ENCODE measurements at places on chromosomes 7 and 10.

DNA sequence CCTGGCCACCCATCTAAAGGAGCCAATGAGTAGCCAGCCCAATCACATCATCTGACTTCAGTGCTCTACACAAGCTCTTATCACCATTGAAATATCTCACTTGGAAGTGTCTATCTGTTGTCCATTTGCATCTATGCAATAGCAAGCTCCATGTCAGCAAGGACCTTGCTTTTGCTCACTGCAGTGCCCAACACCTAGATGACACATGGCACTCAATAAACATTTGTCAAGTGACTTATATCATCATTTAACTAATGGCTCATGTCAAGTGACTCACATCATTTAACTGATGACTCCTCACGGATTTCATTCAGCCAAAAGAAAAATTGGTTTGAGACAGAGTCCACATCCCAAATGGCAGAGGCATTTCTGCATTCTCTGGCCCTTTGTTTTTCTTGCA, 92.9 kb upstream of the ADAM12 start:
- no peak for DNase-seq

DNA sequence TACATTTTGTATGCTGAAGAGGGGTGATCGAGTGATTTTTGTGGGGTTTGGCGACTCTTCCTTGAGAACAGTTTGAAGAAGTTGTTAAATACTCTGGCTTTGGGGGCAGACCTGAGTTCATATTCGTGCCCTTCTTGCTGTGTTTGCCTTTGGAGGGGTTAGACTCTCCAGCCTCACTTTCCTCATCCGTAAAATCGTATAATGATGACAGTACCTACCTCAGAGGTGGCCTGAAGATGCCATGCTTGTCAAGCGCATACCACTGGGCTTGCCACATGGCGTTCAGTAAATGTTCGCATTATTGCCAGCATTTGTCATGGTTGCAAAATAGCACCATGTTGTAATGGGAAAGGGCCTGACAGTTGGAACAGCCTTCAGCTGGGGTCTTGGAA, 1.3 kb downstream of the STK17A start:
- DNase-seq, result peak; percentile 13

DNA sequence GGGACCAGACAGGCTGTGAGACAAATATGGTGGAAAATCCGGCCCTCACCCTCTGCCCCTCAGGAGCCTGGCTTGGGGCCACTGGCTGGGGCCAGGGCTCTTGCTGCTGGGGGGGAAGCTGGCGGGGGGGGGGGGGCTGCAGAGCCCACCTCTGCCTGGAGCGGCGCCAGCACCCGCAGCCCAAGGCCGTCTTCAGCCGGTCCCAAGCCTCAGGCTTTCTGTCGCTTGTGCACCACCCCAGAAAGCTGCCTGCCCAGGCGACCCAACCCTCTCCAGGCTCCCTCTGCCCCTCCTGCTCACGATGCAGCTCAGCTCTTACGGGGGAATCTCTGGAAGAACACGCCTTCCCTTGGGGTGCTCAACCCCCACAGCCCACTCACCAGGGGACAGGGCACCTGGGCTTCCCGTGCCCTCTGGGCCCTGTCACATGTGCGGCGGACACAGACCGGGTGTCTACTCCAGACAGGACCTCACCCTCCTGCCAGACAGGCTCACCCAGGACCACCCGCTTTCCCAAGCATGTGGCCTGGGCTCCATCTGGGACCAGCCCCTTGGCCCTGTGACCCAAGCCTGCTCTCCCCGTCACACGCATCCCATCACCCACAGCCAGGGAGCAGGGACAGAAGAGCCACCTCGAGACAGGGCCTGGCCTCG, 43.9 kb downstream of the DPYSL4 start:
- DNase-seq, result no peak

DNA sequence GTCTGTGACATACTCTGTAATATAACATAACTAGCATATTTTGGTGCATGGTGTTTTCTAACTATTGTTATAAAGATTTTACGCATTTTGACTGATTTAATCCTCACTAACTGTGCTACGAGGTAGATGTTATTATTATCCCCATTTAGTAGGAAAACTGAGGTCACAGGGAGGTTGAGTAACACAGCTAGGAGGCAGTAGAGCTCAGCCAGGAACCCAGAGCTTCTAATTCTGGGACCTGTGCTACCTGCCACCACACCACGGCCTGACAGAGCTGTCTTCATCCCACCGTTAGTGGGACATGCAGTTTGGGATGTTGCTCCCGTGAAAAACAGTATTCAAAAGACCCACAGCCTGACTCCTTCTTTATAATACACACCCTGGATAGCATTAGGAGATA, 962.5 kb downstream of the CNTNAP2 start:
- no peak for DNase-seq

GRCh38 chr10:126210051-126210651, 178.1 kb downstream of the ADAM12 start:
- DNase-seq, result no peak

DNA sequence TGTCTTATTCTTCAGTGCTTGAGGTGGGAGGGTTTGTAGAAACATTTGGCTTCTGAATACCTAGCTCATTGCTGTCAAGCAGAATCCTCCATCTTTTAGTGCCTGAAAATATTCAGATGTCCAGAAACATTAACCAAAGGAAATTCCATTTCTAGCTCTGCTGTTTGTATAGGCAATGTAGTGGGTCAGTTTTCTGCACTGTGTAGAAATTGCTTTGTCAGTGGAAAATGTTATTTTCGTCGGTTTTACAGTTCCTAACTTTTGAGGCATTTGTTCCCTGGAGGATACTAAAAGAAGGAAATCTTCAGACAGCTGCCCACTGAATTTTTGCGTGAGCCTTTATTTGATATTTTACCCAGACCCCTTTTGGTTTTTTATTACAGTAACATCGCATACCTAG, 143.4 kb downstream of the TPST1 start:
- DNase-seq, result no peak

GRCh38 chr10:44990302-44990655, 10.4 kb upstream of the ZNF22 start:
- no peak for DNase-seq

GRCh38 chr7:40204581-40204980, 69.8 kb downstream of the SUGCT start:
- DNase-seq, result no peak

DNA sequence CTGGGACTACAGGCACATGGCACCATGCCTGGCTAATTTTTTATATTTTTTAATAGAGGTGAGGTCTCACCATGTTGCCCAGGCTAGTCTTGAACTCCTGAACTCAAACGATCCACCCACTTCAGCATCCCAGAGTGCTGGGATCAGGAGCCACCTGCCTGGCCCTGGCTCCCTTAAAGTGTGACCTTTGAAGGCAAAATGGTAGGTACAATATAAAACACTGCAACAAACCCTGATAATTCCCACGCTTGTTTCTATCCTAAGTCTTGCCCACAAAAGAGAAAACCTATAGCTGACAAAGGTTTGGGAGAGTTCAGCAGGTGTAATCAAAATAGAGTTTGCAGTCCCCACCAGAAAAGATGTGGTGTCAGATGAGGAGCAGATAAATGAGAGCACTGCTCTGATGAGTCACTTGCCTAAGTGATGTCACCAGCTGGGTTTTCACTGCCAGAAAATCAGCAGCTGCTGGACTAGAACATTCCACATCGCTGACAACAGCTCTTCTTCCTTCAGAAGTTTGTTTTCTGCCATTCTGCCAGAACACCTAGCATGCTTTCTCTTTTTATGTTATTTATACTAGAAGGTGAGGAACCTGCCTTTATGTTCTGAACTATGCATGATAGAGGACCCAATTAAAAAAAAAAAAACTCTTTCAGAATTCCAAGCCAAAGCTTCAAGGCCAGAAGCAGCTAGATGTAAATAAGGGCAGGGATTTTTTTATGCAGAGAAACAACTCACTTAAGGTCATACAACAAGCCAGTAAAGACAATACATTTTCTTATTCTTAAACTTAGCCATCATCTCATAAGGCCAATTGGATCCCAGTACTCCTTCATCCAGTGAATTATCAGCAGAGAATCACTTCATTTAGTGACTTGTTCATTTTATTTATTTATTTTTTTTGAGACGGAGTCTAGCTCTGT, 18.0 kb downstream of the PURB start:
- no peak for DNase-seq

GRCh38 chr7:11831736-11832495, at the start of gene THSD7A:
Gene THSD7A (minus strand): TSS chr7:11832198. CDS start chr7:11831946, 252 bp downstream.
- DNase-seq, result no peak

DNA sequence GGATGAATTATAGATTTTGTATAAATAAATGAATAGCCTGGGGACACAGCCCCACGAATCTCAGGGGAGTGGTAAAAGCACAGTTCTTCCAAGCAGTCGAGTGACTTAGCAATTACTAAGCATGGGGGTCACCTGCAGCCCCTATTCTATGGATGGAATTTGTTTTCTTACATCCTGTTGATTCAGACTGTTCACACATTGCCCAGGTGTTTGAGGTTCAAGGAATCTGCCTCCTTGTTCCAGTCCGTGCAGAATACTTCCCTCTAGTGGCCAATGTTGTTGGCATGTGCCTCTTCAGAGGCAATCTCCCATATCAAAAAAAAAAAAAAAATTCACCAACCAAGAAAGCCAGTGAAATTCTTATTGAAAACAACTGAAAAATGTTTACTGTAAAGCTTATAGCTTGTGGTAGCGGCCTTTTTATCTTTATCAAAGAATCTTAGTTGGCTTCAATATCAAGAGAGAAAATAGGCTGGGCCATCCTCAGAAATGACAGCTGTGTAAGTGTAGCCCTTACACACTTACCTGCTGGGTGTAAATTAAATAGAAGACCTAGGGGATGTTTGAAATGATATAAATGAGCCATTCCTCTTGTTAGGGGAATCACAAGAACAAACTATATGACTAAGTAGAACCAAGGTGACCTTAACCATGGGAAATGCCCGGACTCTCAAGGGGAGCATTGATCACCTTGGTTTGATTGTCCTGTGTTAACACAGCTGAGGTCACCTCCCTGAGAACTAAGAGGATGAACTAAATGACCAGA, 7.8 kb downstream of the LIPM start:
- peak; percentile 34 for DNase-seq

DNA sequence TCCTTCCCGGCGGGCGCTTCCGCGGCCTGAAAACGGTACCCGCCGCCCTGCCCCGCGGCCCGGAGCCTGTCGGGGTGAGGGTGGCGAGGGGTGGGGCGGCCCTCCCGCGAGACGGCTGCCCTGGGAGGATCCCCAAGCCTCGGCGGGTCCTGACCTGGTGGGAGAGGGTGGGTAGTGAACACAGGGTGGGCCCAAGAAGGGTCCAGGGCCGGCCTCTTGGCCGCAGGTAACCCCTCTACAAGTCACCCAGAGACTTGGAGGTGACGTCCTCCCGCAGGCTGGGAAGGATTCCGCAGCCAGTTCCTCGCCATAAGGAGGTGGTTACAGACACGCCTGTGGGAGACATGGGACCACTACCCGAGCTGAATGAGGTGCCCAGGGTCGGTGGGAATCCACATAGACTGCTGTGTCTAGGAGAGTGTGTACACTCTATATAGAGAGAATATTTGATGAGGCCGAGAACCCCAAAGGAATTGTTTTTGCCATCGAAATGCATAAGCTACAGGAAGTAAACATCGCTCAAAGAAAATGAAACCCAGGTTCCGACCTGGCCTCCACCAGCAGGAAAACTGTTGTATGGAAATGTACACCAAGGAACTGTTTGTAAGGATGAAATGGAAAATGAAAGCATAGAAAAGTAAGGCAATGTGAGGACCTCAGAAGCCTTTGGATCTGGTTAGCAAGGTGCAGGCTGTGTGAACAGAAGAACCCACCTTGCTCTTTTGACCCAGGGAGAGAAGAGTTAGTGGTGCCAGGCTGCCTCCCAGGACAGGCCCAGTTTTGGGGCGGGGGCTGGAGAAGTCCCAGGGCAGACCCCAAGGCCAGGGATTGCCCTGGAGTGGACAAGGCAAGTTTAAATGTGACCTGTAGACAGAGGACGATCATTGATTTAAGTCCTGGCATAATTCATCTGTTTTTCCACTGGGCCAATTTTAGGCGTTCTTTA, 659 bp downstream of the OPTN start:
- DNase-seq, result peak; percentile 28

- no peak for DNase-seq
Measured at GRCh38 chr7:30185496-30185895, 50.7 kb downstream of the MTURN start.

GRCh38 chr7:39745320-39745719, 121.9 kb downstream of the RALA start:
- no peak for DNase-seq

DNA sequence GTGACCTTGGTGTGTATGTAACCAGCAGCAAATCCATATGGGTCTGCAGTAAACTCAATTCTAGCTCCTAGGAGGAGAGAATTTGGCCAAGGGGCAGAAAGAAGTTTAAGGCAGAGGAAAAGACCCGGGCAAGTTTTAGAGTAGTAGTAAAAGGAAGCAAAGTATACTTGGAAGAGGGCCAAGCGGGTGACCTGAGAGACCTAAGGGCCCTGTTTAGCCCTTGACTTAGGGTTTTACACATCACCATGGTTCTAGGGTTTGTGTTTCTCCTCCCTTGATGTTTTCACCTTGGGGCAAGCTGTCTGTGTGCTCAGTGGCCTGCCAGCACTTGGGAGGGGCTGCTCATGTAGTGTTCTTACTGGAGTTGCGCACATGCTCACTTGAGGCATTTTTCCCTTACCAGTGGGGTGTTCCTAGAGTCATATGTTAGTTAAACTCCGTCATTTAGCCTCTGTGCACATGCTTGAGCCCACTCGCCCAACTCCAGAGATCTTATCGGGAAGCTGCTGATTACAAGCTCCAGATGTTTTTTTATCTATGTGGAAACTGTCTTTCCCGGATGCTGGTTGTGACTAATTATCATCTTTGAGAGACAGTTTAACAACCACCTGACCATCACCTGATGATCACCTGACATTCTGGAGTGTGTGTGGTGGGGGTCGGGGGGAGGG, 137.6 kb upstream of the PRSS1 start:
- no peak for DNase-seq

DNA sequence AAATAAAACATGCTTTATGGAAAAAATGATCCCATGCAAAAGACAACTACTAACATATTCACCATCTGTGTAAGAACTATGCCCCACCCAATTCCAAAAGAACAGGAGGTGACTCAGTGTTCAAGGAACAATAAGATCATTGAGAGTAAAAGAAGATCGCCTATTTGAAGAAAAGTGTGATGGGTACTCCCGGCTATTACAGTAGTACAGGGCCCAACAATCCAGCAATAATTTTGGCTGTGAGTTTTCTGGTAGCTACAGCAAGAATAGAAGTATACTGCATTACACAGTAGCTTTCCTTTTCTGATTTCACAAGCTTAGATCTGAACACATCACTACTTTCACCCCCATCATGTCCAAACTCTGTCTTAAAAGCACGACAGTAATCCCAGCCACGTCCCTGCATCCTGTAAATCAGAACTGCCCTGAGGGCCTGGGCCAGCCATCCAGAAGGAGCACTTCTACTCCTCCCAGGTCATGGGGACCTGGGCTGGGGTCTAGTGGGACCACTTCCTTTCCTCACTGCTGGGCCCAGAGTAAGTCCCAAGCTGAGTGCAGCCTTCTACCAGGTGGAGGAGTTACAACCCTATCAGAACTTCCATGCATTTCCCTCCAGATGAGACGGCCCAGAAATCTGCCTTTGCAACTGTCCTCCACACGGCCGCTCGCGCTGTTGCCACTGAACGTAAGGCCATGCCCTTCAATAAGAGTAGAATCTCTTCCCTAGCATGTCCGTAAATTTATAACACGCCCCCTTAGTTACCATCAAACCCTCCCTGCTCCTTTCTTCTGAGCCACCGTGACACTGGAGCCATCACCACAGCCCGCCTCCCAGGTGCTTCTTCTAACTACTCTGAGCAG, 7.9 kb downstream of the ESYT2 start:
- no peak for DNase-seq
